COR-L47 (cell line): ENCODE measurements at places on chromosomes 1 and 21.

- DNase-seq = no peak
Observed at GRCh38 chr1:14516974-14517840, 81.3 kb upstream of the KAZN start.

- no peak for DNase-seq
Observed at GRCh38 chr1:110242731-110243130, 32.6 kb downstream of the KCNC4 start.

- no peak for DNase-seq
Observed at GRCh38 chr1:234683861-234684632, 74.1 kb upstream of the IRF2BP2 start.

DNA sequence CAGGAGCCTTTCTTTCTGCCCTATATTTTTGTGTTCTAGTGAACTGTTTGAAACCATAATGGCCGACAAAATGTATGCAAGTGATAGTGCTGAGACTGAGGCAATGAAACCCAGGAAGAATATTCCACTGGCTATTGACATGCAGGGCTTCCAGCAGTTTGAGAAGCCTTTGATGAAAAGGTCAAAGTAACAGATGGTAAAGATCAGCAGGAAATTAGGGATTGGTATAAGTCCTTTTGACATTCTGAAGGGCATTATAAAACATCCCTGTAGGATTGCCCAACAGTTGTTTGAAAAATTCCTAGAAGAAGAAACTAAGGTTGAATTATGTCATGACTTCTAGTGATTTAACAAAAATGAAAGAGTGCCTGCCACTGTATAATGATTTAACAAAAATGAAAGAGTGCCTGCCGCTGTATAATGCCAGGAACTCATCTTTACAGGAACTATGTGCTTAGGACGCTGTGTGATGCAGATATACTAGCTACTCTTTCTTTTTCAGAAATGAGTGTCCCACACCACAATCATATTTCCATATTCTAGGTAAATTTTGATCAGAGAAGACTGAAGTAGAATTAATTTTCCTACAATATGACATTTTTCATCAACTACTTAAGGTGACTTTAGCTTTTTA lies 283.9 kb upstream of the ST6GALNAC5 start:
- no peak for DNase-seq

- DNase-seq = no peak
Observed at GRCh38 chr1:206143537-206144172, 26.5 kb upstream of the AVPR1B start.

- DNase-seq = no peak
Observed at GRCh38 chr1:89649783-89650182, 16.9 kb downstream of the LRRC8C start.

DNA sequence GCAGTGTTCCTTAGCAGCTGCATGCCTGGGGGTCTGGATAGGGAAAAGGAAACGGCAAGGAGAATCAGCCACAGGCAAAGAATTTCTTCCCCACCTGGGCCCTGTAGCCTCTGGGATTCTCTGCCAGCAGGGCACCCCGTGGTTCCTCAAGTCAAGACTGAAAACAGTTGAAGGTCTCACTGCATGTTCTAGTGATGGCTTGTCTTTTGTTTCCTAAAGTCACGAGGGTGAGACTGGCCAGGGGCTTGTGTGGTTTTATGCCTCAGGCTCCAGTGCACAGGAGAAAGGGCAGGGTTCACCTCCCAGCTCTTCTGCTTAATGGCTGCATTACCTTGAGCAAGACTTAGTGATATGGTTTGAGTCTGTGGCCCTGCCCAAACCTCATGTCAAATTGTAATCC lies 53.2 kb upstream of the B3GALT5 start:
- DNase-seq = no peak

- DNase-seq = no peak
Observed at GRCh38 chr1:12276225-12276624, 46.4 kb downstream of the VPS13D start.

- DNase-seq = no peak
Observed at GRCh38 chr1:181097242-181097641, 8.7 kb downstream of the IER5 start.
